ENCODE measurements at places on chromosomes 5 and 9.

DNA sequence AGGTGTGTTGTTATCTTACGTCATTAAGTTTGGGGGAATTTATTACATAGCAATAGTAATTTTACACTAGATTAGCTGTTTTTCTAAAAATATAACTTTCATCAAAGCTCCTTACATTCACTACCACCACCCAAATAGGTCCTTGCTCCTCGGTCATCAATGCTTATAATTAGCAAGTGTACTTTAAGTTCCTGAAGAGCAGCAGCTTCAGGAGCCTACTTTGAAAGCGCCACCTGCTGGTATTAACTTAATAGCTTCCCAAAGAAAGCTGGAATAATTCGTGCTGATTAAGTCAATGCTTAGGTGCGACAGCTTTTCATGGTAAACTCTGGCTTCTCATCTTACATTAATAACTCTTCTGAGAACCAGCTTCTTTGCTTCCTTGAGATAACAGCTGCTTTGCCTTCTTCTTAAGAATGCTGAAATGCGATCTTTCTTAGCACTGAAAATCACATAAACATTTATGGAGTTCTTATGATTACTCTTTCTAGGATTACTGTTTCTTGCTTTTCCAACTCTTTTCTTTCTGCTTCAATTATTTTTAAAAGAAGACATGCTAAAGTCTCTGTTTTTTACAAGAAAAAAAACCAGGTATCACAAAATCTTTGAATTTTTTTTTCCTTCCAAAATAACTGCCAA, 10.0 kb upstream of the C5 start:
- DNase-seq, result peak; percentile 86

DNA sequence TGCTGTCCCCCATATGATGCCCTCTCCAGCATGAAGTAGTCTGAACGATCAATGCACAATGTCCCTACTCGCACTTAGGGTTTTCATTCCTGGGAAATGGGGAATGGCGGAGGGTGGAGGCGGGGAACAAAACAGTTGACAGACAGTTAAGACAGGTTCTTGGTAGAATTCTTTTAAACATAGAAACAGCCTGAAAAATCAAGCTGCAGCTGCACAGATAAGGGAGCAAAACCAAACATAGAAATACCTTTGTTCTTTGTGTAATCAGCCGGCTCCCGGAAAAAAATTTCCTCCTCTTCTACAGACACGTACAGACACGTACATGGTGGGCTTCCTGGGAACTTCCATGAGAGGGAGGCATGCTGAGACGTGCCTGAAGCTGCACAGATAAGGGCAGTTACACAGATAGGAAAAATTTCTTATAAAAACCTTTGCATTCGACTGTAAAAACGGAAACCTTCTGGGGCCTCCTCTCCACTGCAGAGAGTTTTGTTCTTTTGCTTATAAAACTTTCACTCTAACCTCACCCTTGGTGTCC, 662.4 kb upstream of the PTPRD start:
- DNase-seq, result no peak

GRCh38 chr9:106861640-106862109, 1.3 kb upstream of the ZNF462 start:
- DNase-seq, result peak; percentile 41

DNA sequence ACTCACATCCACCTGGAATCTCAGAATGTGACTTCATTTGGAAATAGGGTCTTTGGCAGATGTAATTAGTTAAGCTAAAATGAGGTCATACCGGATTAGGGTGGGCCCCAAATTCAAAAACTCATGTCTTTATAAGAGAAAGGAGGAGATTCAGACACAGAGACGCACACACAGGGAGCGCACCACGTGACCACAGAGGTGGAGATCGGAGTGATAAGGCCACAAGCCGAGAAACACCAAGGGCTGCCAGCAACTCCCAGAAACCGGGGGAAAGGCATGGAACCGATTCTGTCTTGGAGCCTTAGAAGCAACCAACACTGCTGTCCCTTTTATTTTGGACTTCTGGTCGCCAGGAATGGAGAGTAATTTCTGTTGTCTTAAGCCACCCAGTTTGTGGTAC, 31.8 kb upstream of the LMX1B start:
- DNase-seq, result no peak

DNA sequence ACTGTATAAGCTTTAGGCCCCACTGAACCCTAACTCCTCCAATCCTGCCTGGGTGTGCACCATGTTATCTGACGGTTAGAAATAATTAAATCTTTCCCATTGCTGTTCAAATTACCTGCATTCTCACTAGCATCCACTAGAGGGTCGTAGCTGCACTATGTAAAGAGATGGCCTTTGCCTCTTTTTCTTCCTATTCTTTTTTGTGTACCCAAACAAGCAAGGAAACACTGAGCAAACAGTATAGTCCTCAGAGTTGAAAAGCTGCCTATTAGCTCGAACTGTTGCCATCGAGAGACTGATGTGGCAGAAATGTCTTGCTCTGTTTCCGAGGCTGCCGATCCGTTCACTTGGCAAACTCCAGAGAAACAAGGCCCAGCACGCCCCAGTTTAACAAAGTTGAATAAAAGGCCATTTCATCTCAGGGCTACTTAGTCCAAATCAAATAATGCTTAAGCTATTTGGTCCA, 163.8 kb upstream of the TRPM3 start:
- peak; percentile 81 for DNase-seq

GRCh38 chr9:1882711-1883403, 132.3 kb upstream of the SMARCA2 start:
- DNase-seq, result no peak

GRCh38 chr9:29830821-29831220, 2257.5 kb upstream of the C9orf72 start:
- peak; percentile 77 for DNase-seq

- DNase-seq, result peak; percentile 1
Measured at GRCh38 chr9:84278130-84278529, 62.4 kb downstream of the SLC28A3 start.

- DNase-seq, result no peak
Measured at GRCh38 chr9:4140362-4140761, 159.5 kb downstream of the GLIS3 start.

GRCh38 chr5:2761921-2762488, 10.5 kb upstream of the IRX2 start:
- DNase-seq, result no peak

DNA sequence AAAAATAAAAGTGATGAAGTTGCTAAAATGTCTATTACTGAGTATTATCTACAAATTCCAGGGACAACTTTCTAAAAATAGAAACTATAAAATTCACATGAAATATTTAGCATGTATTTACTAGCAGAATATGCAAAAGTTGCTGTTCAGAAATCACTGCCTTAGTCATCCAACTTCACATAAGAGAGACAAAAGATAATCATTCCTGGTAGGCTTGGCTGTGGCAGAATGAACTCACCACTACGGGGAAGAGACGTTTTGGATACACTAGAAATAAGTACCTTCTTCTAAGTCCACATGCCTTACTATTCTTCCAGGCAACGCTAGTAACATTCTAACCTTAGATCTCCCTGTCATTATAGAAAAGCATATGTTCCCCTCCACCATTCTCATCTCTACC, 272.2 kb downstream of the BNC2 start:
- DNase-seq, result no peak

- DNase-seq, result no peak
Measured at GRCh38 chr9:90640361-90640760, 2.3 kb downstream of the DIRAS2 start.

- DNase-seq, result no peak
Measured at GRCh38 chr9:129365196-129365595, 187.1 kb upstream of the IER5L start.

- no peak for DNase-seq
Measured at GRCh38 chr9:14438232-14439021, 124.5 kb upstream of the NFIB start.

- no peak for DNase-seq
Measured at GRCh38 chr9:75754080-75754479, 136.4 kb upstream of the PCSK5 start.

GRCh38 chr5:134592141-134592746, 40.4 kb downstream of the SAR1B start:
- DNase-seq, result peak; percentile 65

- DNase-seq, result no peak
Measured at GRCh38 chr9:7088611-7089010, 330.8 kb downstream of the KDM4C start.

DNA sequence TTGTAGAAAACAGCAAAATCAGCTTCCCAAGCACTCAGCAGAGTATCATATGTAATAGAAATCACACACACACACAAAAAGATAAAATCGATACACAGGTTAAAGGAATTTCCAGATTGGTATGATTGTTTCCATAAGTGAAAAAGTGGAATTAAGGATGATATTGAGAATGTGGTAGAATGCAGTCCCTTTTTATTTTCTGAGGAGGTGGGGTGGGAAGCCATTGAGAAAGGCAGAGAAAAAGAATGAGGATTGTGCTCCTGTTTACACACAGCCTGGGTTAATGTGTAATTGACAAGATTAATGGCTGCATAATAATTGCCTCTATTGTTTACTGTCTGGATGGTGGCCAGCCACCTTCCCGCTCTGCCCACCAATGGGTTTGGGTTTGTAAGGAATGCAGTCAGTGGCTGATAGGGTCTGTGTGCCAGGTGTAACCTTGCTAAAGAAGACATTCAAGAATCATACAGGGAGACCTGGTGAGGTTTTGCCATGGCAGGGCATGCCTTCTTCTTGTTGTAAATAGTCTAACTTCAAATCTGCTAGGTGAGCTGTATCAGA, 177.2 kb upstream of the MAP3K1 start:
- peak; percentile 72 for DNase-seq

GRCh38 chr9:6716766-6717165, 41.0 kb upstream of the KDM4C start:
- DNase-seq, result no peak

DNA sequence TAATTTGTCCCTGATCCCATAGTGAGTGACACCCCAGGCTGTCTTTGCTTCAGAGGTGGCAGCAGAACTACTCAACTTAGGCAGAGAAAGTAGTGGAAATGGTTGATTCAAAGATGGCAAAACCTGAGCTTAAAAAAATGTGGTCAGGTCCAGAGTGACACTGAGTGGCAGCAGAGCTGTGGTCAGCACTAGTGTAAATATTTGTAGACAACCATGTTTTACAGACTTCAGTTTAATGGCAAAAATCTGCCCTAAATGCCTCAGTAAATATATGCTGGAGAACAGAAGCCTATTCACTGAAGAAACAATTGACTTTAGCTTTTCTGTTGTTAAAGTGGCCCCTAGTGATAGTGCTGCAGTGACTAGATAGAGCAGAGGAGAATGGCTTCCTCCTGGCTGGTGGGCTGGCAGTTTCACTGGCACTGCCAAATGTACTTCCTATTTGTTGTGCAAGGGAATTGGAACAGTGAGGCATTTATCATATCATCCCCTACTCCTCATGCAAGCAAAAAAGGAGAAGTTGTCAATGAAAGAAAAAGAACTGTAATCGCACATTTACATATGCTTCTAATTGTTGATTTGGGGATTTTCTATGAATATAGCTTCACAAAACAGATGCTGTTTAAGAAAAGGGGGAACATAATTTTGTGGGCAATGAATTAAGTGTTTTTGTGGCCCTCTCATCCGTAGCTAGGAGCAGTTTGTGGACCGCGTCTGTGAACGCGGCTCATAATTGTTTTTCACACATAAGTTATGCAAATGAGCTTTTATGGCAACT, 12.0 kb downstream of the PBX3 start:
- peak; percentile 59 for DNase-seq

- DNase-seq, result peak; percentile 38
Measured at GRCh38 chr9:125492719-125493118, 214.3 kb downstream of the MAPKAP1 start.

DNA sequence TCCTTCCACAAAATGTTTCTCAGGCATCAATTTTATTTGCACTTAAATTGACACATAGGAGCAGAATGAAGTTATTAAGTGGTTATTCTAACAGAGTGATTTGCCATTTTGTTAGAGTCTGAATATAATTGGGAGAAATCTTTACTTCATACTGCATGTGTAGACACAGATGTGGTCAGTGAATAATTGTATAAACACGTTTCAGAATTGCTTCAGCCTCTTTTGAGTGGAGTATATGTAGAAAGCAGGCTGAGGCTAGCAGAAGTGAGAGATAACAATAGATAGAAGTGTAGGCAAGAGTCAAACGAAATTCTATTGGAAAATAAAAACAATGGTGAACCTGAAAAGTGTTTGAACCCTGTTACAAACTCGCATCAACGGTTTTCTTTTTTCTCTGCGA, 270.7 kb downstream of the TMEM167A start:
- no peak for DNase-seq

DNA sequence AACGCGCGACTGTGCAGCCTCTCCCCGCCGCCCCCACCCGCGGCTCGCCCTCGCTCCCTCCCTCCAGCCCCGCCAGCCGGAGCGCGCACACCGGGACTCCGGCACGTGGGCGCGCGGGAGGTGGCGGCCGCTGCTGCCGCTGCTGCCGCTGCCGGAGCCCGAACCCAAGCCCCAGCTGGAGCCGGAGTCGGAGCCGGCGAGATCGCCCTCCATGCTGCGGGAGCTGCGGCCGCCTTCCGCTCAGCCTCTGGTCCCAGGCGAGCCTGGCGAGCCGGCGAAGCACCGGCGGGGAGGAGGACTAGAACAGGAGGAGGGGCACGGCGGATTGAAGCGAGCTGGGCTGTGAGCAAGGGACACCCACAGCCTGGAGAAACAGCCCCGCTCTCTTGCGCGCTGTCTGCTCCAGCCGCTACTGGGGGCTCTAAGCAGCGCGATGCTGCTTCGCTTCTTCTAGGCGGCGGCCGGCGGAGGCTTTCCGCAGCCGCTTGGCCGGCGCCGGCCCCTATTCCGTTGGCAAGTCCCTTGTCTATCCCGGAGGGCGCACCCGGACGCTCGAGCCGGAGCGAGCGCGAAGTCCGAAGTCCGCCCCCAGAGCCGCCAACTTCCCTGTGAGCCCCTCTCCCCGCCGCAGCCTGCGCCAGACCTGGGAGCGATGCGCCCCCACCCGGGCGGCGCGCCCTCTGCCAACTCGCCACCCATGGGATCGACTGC, 598.7 kb upstream of the SGCD start:
- DNase-seq, result peak; percentile 86

DNA sequence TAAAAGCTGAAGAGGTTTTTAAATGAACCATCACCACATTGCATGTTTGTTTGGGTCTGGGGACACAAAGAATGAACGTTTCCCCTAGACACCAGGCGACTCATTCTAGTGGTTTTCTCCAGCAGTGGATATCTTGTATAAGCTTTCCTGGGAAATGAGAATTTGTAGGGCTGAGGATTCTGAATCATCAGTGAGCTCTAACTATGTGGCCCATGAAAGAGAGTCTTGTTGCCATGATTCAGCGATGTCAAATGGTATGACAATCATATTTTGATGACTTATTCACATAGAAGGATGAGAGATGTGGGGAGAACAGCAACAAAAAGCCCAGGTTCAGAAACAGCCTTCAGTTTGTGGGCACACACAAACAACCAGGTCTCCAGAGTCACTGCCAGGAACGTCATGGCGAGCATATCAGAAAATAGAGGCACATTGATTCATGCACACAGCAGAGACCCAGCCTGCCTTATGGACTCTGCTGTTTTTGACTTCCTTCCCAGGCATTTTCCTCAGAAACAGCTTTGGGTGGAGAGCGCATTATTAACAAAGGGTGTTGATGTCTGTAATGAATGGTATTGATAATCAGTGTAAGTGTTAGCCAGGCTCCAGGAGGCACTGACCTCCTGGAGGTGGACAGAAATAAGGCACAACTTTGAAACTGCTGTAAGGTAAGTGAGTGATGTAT, 13.3 kb downstream of the ZNF474 start:
- no peak for DNase-seq

- no peak for DNase-seq
Measured at GRCh38 chr5:150520747-150521521, 13.0 kb downstream of the NDST1 start.
